ENCODE measurements at places on chromosomes 1 and 21.
A peak's percentile ranks its signal among the peaks of the same experiment; 100 is the strongest.

DNA sequence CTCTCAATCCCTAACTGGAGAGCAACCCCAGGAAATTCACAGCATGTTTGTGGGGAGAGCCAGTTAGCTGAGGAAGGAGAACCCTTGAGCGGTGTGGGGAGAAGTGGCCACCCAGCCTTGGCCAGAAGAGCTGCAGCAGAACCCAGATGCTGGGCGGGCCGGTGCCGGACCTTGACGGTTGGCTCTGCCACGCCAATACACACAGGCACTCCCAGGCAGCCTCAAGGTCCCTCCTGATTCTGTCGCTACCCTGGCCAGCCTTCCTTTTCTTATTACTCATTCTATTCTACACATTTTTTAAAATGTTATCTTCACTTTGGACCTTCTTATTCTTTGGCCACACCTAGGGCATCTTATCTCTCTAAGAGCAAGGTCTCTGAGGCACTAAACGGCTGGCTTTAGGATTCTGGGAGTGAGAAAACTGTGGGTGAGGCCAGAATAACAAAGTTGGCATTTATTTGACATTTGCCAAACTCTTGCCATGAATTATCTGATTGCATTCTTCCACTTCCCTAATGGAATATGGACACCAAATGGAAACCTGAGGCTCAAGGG lies 50.4 kb upstream of the GPR37L1 start:
- no peak for DNase-seq

DNA sequence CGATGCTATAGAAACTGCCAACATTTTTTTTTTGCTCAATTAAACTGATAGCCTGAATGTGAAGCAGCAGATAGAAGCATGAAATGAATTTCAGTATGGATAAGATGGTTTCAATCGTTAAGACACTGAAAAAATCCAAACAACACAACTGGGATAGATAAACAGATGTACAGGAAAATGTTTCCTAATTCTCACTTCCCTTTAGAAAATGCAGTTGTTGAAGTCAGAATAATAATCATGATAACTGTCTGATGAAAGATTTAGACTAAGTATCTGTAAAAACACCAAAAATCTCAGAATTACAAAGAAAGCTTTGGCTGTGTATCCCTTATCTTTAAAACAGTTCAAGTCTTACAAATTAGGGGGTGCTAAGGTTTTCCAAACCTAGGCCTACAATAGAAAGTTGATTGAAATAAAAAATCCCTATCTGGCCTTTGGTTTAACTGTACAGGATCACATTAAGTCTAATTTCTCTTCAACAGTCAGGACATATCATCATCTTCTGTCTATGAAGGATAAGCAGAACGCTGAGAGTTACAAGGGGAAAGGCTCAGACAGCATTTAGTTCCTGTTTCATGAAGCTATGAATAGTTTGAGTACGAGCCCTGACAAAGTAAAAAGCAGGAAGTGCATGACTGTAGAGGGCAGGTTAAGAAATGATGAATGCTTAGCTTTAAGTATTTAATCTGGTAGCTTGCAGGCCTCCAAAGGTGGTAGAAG lies 203.2 kb downstream of the APP start:
- no peak for DNase-seq

- DNase-seq: no peak
Observed at GRCh38 chr1:91604632-91605031, 104.0 kb downstream of the CDC7 start.

DNA sequence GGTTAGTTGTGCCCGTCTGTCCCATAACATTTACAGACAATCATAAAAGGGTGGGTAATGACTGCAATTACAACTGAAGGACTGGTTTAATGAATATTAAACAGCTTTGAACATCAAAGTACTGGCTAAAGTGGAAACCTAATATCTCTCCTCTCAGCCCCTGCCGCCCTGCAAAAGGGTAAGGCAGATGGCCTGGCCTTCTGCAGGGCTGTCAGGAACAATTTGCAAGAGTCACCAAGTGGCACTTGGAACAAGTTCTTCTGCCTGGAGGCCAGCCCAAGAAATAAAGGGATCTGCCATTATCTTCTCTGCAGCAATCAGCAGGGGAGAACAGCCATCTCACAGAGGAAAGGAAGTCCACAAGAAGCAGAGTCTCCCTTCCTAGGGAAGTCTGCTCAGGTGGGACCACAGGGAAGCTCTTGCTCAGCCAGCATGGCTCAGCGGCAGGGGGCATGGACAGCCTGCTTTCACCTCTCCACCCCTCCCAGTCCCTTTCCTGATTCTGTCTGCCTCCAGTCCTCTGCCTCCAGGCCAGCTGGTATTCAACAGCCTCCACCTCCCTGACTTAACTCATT lies 96.1 kb downstream of the TRABD2B start:
- DNase-seq: peak; percentile 15

DNA sequence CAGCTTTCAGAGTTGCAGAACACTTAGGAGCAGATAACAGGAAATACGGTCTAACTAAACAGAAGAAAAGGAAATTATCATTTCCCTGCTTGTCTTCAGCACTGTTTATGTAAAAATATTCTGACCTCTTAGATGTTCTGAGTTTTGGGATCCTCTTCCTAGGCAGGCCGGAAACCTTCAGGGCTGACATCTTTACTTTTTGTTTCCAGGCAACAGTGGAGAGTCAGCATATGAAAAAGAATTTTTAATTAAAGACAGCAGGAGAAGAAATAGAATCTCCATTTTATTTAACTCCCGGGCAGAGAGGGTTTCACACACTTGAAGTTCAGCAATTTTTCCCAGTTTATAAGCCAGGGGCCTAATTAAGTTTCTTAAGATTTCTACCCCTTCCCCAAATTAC lies 5.1 kb upstream of the RIPPLY3 start:
- DNase-seq: no peak

Data from NCI-H2227 treated with DMSO at 0.1 percent for 48 hours (cell line).